GM12878 (cell line): ENCODE measurements at places on chromosomes 6 and 20.

GRCh38 chr6:87291883-87292282 lies 30.5 kb upstream of the SMIM8 start:
- H3K27me3 ChIP-seq = no peaks in the 10 kb centered on the region
- no peak overlapping the region for H3K27ac ChIP-seq
- no peaks in the 10 kb centered on the region for H3K4me1 ChIP-seq
- DNase-seq = no peak
- H3K36me3 ChIP-seq = no peaks in the 10 kb centered on the region
- H3K4me3 ChIP-seq = no peak overlapping the region

- H3K27ac ChIP-seq = peak overlapping the region; percentile 1; the same call in 1 of the 2 replicates
- H3K36me3 ChIP-seq = peaks cover 4% of the 10 kb centered on the region; the same call in 1 of the 2 replicates
- peak overlapping the region; percentile 99; the same call in 1 of the 2 replicates for H3K4me3 ChIP-seq
- H3K27me3 ChIP-seq = no peaks in the 10 kb centered on the region
- DNase-seq = no peak
Observed at GRCh38 chr20:48821261-48821920, 6.4 kb downstream of the PREX1 start.

GRCh38 chr6:39812496-39812852 lies 20.3 kb downstream of the DAAM2 start:
- DNase-seq = no peak
- no peak overlapping the region for H3K27ac ChIP-seq
- H3K4me3 ChIP-seq = no peak overlapping the region
- H3K36me3 ChIP-seq = no peaks in the 10 kb centered on the region
- H3K27me3 ChIP-seq = no peaks in the 10 kb centered on the region

- H3K4me1 ChIP-seq = no peaks in the 10 kb centered on the region
- DNase-seq = no peak
- H3K36me3 ChIP-seq = no peaks in the 10 kb centered on the region
- H3K27me3 ChIP-seq = no peaks in the 10 kb centered on the region
- no peak overlapping the region for H3K27ac ChIP-seq
Observed at GRCh38 chr6:124002377-124003081, 198.9 kb downstream of the NKAIN2 start.

DNA sequence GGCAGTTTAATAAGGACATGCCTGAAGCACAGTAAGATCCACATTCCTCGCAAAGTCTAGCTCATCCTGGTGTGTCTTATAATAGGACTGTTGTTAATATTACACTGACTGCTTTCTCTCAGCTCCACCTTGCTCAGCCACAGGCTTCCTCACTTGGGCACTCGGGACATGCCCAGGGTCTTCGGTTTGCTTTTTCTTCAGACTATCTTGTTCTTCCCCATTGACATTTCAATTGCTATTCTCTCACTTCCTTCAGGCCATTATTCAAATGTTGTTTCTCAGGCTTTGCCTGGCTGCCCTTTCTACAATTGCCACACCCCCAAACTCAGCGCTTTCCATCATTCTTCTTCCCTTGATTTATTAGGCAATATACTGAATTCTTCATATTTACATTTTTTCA lies 274.8 kb upstream of the RGS17 start:
- no peak overlapping the region for H3K4me3 ChIP-seq
- H3K4me1 ChIP-seq = no peaks in the 10 kb centered on the region
- no peaks in the 10 kb centered on the region for H3K36me3 ChIP-seq

DNA sequence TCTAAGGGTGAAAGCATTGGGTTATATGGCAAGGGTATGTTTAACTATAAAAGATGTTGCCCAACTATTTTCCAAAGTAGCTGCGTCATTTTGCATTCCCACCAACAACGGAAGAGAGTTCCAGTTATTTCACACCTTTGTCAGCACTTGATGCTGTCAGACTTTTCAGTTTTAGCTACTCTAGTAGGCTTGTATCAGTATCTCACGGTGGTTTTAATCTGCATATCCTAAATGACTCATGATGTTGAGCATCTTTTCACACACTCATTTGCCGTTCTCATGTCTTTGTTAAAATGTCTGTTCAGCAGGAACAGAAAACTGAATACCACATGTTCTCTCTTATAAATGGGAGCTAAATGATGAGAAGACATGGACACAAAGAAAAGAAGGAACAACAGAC lies 122.3 kb downstream of the RNASET2 start:
- no peak overlapping the region for H3K4me3 ChIP-seq
- no peak overlapping the region for H3K27ac ChIP-seq
- DNase-seq = peak; percentile 40
- H3K36me3 ChIP-seq = no peaks in the 10 kb centered on the region
- no peaks in the 10 kb centered on the region for H3K27me3 ChIP-seq

GRCh38 chr6:119979862-119980261 lies 630.3 kb upstream of the MAN1A1 start:
- no peak for DNase-seq
- no peak overlapping the region for H3K4me3 ChIP-seq
- H3K27ac ChIP-seq = no peak overlapping the region

DNA sequence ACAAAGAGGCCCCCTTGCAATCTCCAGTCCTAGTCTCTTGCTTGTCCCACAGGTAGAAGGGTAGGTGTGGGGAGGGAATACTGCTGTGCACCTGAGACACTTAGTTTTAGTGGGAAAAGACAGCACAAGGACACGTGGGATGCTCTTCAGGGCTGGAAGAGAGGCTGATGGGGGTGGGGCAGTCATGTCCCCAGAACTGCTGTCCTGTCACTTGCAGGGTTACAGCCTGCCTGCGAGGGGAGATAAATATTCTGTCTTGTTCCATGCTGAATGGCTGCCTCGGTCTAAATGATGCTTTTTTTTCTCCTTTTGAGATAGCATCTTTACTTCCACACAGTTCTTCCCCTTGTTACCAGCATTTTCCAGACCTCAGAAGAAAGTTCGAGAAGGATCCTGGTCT lies 106.2 kb downstream of the SLC24A3 start:
- H3K36me3 ChIP-seq = no peaks in the 10 kb centered on the region
- no peak for DNase-seq
- H3K27me3 ChIP-seq = no peaks in the 10 kb centered on the region; the same call in none of the 2 replicates
- H3K27ac ChIP-seq = no peak overlapping the region

- no peaks in the 10 kb centered on the region; the same call in 1 of the 2 replicates for H3K4me1 ChIP-seq
- H3K27ac ChIP-seq = no peak overlapping the region
- no peaks in the 10 kb centered on the region for H3K36me3 ChIP-seq
Observed at GRCh38 chr6:166715065-166715464, 88.0 kb upstream of the RPS6KA2 start.

GRCh38 chr6:6844530-6844929 lies 256.0 kb downstream of the LY86 start:
- H3K4me3 ChIP-seq = no peak overlapping the region
- H3K36me3 ChIP-seq = no peaks in the 10 kb centered on the region
- no peaks in the 10 kb centered on the region for H3K27me3 ChIP-seq
- peaks cover 9% of the 10 kb centered on the region for H3K4me1 ChIP-seq
- H3K27ac ChIP-seq = no peak overlapping the region
- no peak for DNase-seq

DNA sequence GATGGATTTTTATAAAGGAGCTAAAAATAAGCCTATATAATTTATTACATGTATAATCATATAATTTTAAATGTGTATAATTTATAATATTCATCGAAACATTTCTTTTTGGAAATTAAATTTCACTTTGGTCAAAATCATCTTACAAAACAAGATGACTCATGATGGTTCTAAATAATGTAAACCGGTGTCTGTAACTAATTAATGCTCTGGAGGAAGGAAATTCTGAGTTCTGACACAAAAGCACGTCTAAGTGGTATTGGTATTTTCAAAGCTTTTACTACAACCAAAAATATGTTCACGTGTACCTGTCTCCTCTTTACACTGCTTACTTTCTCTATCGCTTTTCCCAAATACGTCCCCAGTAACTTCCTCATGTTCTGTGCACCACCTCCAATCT lies 134.1 kb downstream of the MTHFD1L start:
- peaks cover 14% of the 10 kb centered on the region for H3K4me1 ChIP-seq
- H3K36me3 ChIP-seq = peaks cover 2% of the 10 kb centered on the region; the same call in 1 of the 2 replicates
- no peak overlapping the region for H3K4me3 ChIP-seq
- H3K27ac ChIP-seq = no peak overlapping the region
- H3K27me3 ChIP-seq = no peaks in the 10 kb centered on the region

DNA sequence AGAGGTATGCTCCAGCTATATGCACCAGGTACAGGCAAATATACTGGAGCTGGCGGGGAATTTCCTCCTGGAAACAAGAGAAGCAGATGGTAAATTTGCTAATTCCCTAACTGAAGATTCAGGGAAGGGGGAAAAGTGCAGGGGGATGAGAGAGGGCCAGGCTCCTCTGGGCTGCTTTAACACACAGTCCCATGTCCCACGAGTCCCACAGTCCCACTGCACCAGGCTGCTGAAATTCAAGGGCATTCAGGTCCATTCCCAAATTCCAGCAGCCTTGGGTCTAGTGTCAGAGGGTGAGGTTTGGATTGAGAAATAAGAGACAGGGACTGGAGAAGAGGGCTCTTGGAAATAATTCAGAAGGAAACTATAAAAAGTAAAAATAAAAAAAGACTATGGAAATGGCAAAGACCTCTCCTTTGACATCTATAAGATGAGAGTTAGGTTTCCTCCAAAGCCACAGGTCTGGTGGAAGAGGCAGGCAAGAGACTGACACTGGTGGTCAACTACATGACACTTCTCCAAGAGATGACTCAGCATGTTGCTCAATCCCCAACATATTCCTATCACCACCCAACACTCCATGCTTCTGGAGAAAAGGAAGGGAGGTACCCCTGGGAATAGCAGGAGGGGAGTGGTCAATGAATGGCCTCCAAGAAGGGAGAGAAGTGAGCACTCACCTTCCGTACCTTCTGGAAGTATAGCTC lies 69.2 kb downstream of the TRAM2 start:
- no peak overlapping the region for H3K27ac ChIP-seq
- peaks cover 7% of the 10 kb centered on the region for H3K36me3 ChIP-seq
- no peaks in the 10 kb centered on the region for H3K27me3 ChIP-seq
- no peak for DNase-seq
- H3K4me1 ChIP-seq = no peaks in the 10 kb centered on the region; the same call in 1 of the 2 replicates

- peaks cover 4% of the 10 kb centered on the region; the same call in 1 of the 2 replicates for H3K4me1 ChIP-seq
- DNase-seq = peak; percentile 81
- no peaks in the 10 kb centered on the region for H3K27me3 ChIP-seq
- H3K36me3 ChIP-seq = no peaks in the 10 kb centered on the region
- H3K27ac ChIP-seq = peak overlapping the region; percentile 91
Observed at GRCh38 chr6:125780540-125781313, 10.0 kb upstream of the NCOA7 start.

DNA sequence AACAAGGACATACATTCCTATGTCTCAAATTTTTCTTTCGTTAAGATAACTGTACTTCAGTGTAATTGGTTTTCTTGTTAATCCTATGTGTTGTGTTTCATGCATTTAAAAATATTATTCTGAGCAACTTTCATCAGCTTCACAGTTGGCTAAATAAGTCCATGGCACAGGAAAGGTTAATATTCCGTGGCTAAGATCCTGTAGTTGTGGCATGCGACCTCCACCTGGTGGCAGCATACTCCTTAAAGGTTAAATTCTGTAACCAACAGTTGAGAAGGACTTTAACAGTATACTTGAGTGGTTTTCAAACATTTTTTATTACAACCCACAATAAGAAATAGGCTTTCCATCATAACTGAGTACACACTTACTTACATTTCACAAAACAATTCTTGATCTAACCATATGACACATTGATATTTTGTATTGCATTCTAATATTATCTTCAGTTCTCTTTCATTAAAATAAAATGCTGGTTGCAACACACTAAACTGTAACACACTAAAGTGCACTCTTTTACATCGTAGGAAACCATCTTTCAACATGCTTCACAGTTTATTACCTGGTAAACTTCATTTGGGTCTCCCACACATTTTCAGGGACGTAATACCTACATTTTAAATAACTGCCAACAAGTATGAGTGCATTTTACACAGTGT lies 118.3 kb downstream of the SLX4IP start:
- H3K4me3 ChIP-seq = no peak overlapping the region
- no peak overlapping the region for H3K27ac ChIP-seq
- H3K36me3 ChIP-seq = no peaks in the 10 kb centered on the region
- peaks cover 30% of the 10 kb centered on the region for H3K4me1 ChIP-seq

DNA sequence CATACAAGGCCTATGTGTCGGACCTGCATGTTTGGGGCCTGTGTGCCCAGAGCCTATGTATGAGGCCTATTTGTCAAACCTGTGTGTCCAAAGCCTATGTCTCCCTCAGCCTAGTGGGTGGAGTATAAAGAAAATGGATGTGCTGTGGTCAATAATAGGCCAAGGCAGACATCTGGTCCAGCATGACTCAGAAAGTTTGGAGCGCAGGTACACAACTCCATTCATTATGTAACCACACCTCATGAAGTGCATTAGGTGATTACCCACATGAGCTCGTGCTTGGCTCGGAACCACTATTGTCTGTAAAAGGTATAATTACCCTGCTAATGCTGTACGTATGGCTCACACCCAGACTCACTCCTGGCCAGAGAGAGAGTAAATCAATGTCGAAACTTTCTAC lies 302.4 kb upstream of the POU3F2 start:
- no peaks in the 10 kb centered on the region for H3K36me3 ChIP-seq
- no peak for DNase-seq
- H3K4me1 ChIP-seq = no peaks in the 10 kb centered on the region
- H3K27ac ChIP-seq = no peak overlapping the region
- no peaks in the 10 kb centered on the region for H3K27me3 ChIP-seq
- no peak overlapping the region for H3K4me3 ChIP-seq

DNA sequence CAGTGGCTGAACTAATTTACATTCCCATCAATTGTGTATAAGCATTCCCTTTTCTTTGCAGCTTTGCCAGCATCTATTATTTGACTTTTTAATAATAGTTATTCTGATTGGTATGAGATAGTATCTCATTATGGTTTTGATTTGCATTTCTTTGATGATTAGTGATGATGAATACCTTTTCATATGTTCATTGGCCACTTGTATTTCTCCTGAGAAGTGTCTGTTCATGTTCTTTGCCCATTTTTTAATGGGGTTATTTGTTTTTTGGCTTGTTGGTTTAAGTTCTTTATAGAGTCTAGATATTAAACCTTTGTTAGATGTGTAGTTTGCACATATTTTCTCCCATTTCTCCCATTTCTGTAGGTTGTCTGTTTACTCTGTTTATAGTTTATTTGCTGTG lies 16.6 kb downstream of the CENPW start:
- no peaks in the 10 kb centered on the region for H3K27me3 ChIP-seq
- no peak overlapping the region for H3K4me3 ChIP-seq

GRCh38 chr20:43513372-43513930 lies 6.0 kb downstream of the L3MBTL1 start:
- H3K27me3 ChIP-seq = no peaks in the 10 kb centered on the region; the same call in none of the 2 replicates
- H3K27ac ChIP-seq = 0 out of 2 replicates have a peak overlapping the region, but pooled peaks have one; percentile 24
- H3K4me1 ChIP-seq = peaks cover 3% of the 10 kb centered on the region; the same call in 1 of the 2 replicates
- H3K36me3 ChIP-seq = no peaks in the 10 kb centered on the region

GRCh38 chr6:40986364-40986763 lies 52.7 kb downstream of the UNC5CL start:
- H3K4me3 ChIP-seq = no peak overlapping the region
- H3K27ac ChIP-seq = no peak overlapping the region
- no peaks in the 10 kb centered on the region for H3K36me3 ChIP-seq
- DNase-seq = no peak

- no peak overlapping the region for H3K27ac ChIP-seq
- H3K4me3 ChIP-seq = no peak overlapping the region
- no peak for DNase-seq
- no peaks in the 10 kb centered on the region for H3K27me3 ChIP-seq
Observed at GRCh38 chr6:31308050-31308844, 36.4 kb upstream of the HLA-C start.

- H3K27me3 ChIP-seq = no peaks in the 10 kb centered on the region
- no peaks in the 10 kb centered on the region for H3K4me1 ChIP-seq
- no peak overlapping the region for H3K27ac ChIP-seq
- no peaks in the 10 kb centered on the region for H3K36me3 ChIP-seq
- DNase-seq = no peak
- H3K4me3 ChIP-seq = no peak overlapping the region
Observed at GRCh38 chr20:46673394-46674252, 15.6 kb downstream of the TP53RK start.
